ENCODE measurements at places on chromosomes 12 and 14. TPM values are rescaled to one million over a fixed set of nuclear protein-coding genes. Genes with fewer than 3 reads are reported as not detected.

NANOG gene
- total RNA-seq = not detected

HOXC12 gene
- total RNA-seq = not detected

PLXNC1 gene
- total RNA-seq = 45.6 TPM

LPAR5 gene
- total RNA-seq = 16.5 TPM

RTN1 gene
- not detected for total RNA-seq

FLVCR2 gene
- total RNA-seq = 0.79 TPM

GLT1D1 gene
- not detected for total RNA-seq

PTPN6 gene
- 354 TPM for total RNA-seq

GDF3 gene
- total RNA-seq = not detected

NTN4 gene
- total RNA-seq = not detected

PTPRR gene
- not detected for total RNA-seq

GIT2 gene
- total RNA-seq = 86.6 TPM

ADGRD1 gene
- total RNA-seq = not detected

BRAP gene
- total RNA-seq = 19.6 TPM

TSPAN8 gene
- not detected for total RNA-seq

YY1 gene
- 107 TPM for total RNA-seq

BCAT1 gene
- total RNA-seq = 24.1 TPM

IAPP gene
- not detected for total RNA-seq

LMNTD1 gene
- not detected for total RNA-seq

MIP gene
- total RNA-seq = not detected

HOXC11 gene
- not detected for total RNA-seq

RNASE4 gene
- 1.6 TPM for total RNA-seq

CCDC196 gene
- total RNA-seq = not detected

ANO4 gene
- not detected for total RNA-seq

RPS29 gene
- total RNA-seq = 1,602 TPM

PRH2 gene
- not detected for total RNA-seq

TAS2R9 gene
- not detected for total RNA-seq

ESPL1 gene
- 126 TPM for total RNA-seq

CAPS2 gene
- 3.1 TPM for total RNA-seq

CD69 gene
- 116 TPM for total RNA-seq

CLEC4D gene
- not detected for total RNA-seq

GCN1 gene
- total RNA-seq = 112 TPM

KRT75 gene
- total RNA-seq = not detected

HOMEZ gene
- 7.8 TPM for total RNA-seq

ASCL1 gene
- not detected for total RNA-seq

FGF23 gene
- not detected for total RNA-seq

MYO1A gene
- 1.3 TPM for total RNA-seq

KCNA1 gene
- total RNA-seq = not detected

STON2 gene
- not detected for total RNA-seq

FOXN4 gene
- total RNA-seq = not detected

CIDEB gene
- 47.2 TPM for total RNA-seq

CYP46A1 gene
- total RNA-seq = not detected

PLEKHG7 gene
- total RNA-seq = not detected

USP44 gene
- total RNA-seq = 18.9 TPM

KRT2 gene
- total RNA-seq = not detected

LTBR gene
- 0.34 TPM for total RNA-seq

CRIP1 gene
- 587 TPM for total RNA-seq

CCDC197 gene
- total RNA-seq = not detected

CCDC88C gene
- total RNA-seq = 147 TPM

TSPAN9 gene
- not detected for total RNA-seq

APOF gene
- total RNA-seq = not detected

PHLDA1 gene
- total RNA-seq = 5.6 TPM

ZNF219 gene
- 2.8 TPM for total RNA-seq

INHBC gene
- total RNA-seq = not detected

SIX6 gene
- not detected for total RNA-seq

TSHR gene
- total RNA-seq = not detected

AICDA gene
- not detected for total RNA-seq

VTI1B gene
- total RNA-seq = 70.6 TPM

TEX52 gene
- 0.29 TPM for total RNA-seq

Measured in activated CD8-positive, alpha-beta T cell treated with anti-CD3 and anti-CD28 coated beads, Interleukin-2, amount 10 ng/mL, durations not matched to agents 7 days and 5 days (primary cell).